ENCODE measurements at places on chromosomes 5 and 9.

DNA sequence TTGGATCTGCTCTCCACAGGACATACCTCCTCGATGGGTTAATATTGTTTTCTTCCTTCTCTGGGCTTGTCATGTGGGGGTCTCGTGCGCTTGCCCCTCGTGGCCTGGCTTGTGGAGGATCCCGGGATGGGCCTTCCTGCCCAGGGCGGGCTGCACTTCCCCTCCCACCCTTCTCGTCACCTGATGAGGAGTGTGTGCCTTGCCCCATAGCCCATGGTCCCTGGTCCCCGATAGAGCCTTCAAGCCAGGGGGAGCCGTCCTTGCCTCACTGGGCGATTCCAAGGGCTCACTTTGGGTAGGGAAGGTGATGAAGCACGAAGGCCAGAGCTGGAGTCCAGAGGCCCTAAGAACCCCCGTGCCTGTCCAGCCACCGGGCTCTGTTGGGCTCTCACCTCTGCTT lies 28.7 kb downstream of the DYNC2I2 start:
- no peak for DNase-seq

DNA sequence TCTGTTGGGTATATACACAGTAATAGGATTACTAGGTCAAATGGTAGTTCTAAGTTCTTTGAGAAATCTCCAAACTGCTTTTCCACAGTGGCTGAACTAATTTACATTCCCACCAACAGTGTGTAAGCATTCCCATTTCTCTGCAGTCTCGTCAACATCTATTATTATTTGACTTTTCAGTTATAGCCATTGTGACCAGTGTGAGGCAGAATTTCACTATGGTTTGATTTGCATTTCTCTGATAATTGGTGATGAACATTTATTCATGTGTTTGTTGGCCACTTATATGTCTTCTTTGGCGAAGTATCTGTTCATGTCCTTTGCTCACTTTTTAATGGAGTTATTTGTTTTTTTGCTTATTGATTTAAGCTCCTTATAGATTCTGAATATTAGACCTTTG lies 596.2 kb upstream of the DAB2 start:
- no peak for DNase-seq

DNA sequence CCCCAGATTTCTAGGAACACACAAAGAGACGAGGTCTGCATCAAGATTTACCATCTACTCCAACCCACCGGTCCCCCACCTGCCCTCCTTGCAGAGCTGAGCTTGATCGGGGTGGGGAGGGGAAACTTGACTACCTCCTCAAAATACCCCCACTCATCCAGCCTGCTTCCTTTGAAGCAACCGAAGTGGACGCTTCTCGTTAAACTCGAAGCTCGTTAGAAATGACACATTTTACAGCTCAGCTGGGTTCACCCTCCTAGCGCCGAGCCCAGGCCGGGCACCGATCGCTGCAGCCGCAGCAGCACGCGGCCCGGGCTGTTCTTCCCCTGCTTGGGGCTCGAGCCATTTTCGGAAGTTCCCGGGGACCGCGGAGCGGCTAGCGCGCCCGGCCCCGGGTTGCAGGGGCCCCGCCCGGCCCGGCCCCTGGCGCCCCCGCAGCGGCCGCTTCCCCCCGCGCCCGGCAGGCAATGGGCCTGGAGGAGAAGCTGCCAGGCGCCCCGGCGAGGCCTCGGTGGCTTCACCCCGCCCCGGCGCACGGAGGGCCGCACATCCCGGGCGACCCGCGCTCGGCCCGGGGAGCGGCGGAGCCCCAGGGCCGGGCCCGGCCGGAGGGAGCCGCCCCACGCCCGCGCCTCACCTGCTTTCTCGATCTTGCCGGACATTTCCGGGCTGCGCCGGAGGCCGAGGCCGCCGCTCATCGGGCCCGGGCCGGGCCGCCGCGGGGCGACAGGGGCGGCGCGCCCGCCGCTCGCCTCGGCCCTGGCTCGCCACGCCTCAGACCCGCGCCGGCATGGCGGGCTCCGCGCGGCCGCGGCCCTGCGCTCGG lies 530 bp downstream of the RAPGEF1 start:
- no peak for DNase-seq

GRCh38 chr5:175889910-175890684 lies 18.7 kb downstream of the CPLX2 start:
- no peak for DNase-seq

- peak; percentile 59 for DNase-seq
Measured at GRCh38 chr9:129177443-129177790, 644 bp downstream of the IER5L start.

- DNase-seq, result no peak
Measured at GRCh38 chr5:29150840-29151239, 2042.6 kb upstream of the CDH6 start.

DNA sequence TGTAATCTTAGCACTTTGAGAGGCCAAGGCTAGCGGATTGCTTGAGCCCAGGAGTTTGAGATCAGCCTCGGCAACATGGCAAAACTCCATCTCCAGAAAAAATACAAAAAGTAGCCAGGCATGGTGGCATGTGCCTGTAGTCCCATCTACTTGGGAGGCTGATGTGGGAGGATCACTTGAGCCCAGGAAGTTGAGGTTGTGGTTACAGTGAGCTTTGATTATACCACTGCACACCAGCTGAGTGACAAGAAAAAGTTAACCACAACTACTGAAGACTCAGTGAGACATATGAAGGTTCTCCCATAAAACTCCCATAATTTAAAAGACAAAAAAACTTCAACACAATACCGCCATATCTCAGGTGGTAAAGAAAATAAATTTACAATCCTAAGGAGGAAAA lies 98.0 kb downstream of the NR6A1 start:
- DNase-seq, result no peak
